ENCODE measurements at places on chromosomes 2 and 18.

GRCh38 chr2:171512014-171512413 lies 10.3 kb upstream of the CYBRD1 start:
- DNase-seq = no peak

- no peak for DNase-seq
Observed at GRCh38 chr2:211258646-211259335, 702.4 kb downstream of the CPS1 start.

DNA sequence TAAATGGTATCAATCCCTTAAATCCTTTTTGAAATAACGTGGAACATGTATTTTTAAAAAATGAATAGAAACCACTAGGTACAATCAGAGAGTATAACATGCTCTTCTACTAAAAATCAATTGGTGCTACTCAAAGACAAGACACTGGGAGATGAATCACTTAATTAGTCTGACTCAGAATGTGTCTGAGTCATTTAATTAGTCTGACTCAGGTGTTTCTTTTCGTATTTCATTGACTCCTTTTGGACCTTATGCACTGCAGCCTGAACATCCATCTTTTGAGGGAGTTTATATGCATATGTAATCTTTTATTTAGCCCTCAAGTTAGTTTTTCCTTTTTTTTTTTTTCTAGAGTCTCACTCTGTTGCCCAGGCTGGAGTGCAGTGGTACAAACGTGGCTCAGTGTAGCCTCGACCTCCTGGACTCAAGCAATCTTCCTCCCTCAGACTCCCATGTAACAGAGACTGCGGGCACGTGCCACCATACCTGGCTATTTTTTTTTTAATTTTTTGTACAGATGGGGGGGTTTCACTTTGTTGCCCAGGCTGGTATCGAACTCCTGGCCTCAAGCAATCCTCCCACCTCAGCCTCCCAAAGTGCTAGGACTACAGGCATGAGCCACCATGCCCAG lies 26.5 kb downstream of the PPP4R3B start:
- DNase-seq = no peak

- no peak for DNase-seq
Observed at GRCh38 chr2:239241431-239241960, 159.3 kb downstream of the HDAC4 start.

GRCh38 chr2:127810156-127810618 lies 784 bp downstream of the WDR33 start:
- DNase-seq = no peak

- DNase-seq = no peak
Observed at GRCh38 chr18:57210107-57210715, 63.3 kb downstream of the BOD1L2 start.

GRCh38 chr18:22977847-22978701 lies 44.9 kb downstream of the RBBP8 start:
- DNase-seq = no peak

- DNase-seq = no peak
Observed at GRCh38 chr2:119888680-119889079, 124.2 kb upstream of the EPB41L5 start.

DNA sequence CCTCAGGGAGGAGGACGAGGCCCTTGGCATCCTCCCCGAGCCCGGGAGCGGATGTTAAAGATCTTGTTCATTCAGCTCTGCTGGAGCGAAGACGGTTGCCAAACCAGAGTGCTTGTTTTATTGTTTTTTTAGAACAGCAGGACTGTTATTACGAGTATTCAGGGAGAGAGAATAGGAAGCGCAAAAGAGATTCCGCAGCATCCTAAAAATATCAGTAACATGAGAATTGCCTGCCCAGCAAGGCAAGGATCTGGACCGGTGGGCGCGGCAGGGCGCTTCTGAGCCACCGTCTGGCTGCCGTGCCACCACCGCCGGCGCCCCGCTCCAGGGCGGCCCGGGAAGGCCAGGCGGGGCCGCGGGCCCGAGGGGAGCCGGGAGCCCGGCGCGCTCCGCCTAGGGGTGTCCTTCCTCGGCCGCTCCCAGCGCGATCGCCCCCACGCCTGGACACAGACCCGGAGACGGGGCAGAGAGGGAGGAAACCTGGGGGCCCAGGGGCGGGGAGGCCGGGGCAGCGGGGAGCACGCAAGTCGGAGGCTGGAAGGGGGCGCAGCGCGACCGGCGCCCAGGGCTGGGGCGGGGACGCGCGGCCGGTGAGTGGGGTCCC lies 843 bp downstream of the CYS1 start:
- no peak for DNase-seq

DNA sequence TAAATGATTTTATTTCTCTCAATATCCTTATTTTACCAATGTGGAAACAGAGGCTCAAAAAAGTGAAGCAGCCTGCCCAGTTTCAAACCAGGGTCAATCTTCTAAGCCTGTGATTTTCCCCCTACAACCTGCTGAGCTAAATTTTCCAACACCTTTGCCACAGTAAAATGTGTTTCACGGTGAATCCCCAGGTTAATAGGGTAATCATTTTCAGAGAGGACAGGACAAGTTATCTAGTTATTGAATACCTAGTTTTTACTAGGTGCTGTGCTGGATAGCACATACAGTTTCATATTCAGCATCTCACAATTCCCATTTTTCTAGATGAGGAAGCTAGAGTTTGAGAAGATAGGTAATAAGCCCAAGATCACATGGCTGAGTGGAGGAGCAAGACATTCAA lies 236.6 kb downstream of the PTH2R start:
- no peak for DNase-seq

GRCh38 chr2:239756031-239756789 lies 268.9 kb downstream of the NDUFA10 start:
- DNase-seq = no peak

DNA sequence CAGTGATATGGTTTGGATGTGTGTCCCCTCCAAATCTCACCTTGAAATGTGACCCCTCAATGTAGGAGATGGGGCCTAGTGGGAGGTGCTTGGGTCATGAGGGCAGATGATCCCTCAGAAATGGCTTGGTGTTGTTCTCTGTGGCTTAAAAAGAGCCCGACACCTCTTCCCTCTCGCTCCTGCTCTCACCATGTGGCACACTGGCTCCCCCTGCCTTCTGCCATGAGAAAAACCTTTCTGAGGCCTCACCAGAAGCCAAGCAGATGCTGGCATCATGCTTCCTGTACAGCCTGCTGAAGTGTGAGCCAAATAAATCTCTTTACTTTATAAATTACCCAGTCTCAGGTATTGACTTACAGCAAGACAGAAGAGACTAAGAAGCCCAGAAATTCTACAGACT lies 357.1 kb downstream of the NRXN1 start:
- DNase-seq = no peak

- no peak for DNase-seq
Observed at GRCh38 chr18:21361307-21361880, 119.4 kb downstream of the GREB1L start.

DNA sequence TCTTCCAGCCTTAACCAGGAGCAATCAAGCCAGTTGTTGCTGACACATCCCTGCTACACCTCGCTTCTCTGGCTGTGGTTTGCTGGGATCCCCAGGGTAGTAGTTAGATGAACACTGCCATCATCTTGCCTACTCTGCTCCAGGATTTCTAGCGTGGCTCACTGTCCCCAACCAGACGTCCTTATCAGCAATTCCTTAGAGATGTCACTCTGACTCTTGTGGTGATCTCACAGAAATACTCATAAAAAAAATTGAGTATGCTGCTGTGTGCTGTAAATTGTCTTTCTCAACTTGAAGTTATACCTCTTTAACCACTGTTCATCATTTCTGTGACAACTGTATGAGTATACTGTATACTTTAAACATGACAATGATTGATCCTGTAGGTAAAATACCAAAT lies 63.2 kb downstream of the PLCL1 start:
- DNase-seq = no peak

GRCh38 chr18:21777814-21778213 lies 37.2 kb downstream of the MIB1 start:
- no peak for DNase-seq

DNA sequence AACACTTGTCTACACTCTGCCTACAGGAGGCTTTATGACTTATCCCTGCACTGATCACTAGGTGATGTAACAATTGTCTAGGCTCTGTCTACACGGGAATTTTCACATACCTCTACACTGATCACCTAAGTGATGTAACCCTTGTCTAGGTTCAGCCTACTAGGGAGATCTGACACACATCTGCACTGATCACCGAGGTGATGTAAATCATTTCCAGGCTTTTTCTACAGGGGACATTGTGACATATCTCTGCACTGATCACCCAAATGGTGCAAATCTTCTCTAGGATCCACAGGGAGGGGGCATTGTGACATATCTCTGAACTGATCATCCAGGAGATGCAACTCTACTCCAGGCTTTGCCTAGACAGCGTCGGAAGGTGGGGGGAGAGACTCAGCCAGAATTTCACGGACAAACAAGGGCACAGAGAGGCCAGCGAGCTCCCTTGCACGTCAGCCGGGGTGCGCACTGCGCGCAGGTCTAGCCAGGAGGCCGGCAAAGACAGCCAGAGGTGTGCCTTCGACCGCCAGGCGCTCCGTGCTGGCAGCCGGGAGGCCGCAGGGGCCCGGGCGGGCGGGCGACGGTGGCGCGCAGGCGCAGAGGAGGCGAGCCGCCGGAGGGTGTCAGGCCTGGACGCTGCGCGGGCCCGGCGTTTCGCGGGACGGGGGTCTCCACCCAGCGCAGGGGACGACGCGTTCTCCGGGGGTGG lies 46.9 kb upstream of the USP14 start:
- DNase-seq = no peak

GRCh38 chr2:165920748-165921147 lies 32.8 kb downstream of the TTC21B start:
- no peak for DNase-seq

DNA sequence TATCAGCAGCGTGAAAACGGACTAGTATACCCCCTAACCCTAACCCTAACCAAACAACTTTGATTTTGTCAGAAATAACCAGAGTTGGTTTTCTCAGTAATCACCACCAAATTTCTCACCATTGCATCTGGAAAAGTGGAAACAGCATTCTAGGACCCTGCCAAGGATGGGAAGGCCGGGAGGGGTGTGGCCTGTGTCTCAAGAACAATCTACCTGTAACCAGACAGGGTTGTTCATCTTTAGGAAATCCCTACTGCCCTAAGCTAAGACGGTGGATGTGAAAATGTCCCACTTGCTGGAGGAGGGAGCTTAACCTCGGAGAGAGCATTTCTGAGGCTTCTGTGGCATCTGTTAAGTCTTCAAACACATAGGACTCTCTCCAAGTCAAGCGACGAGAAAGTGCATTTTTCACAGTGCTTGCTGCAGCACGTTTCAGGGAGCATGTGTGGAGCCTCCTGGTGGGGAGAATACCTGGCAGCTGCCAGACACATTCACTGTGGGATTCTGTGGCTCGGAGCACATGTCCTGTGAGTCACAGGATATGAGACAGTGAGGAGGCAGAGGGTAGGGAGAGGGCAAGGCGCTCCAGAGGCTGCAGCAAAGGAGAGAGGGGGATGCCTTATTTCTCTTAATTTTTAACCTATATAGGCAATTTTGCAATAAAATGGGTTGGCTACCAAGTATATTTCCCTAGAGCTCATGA lies 207.5 kb downstream of the SPP2 start:
- no peak for DNase-seq

- no peak for DNase-seq
Observed at GRCh38 chr2:160984426-160985077, 175.7 kb upstream of the TANK start.

GRCh38 chr2:144948205-144948855 lies 428.4 kb upstream of the ZEB2 start:
- no peak for DNase-seq

GRCh38 chr2:173571021-173571821 lies 216.5 kb downstream of the CDCA7 start:
- no peak for DNase-seq

GRCh38 chr18:76492669-76493212 lies 2.3 kb downstream of the ZNF516 start:
- peak; percentile 20 for DNase-seq

DNA sequence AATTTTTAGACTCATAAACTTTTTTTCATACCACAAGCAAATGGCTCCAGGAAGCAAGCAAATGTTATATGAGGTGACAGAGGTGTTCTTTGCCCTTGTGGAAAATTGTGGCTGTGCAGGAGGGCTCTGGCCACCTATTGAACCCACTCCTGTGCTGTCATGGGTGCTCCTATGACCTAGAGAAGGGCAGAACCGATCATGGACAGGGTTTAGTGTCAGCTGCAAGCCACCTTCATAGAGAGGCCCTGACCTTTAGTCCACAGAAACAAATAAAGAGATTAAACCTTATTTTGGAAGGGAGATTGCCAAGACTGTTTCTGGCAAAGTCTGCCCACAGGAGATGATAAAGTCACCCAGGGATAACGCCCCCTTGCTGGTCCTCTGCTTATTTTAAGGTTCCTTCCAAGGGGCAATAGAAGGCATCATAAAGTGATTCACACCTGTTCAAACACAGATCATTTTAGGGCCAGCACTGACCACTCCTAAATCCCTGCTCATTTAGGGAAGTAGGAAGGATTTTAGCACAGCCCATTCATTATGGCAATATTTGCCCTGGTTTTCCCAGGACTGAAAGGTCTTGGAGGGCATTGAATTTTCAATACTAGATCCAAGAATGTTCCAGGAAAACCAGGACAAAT lies 26.1 kb upstream of the STAT4 start:
- DNase-seq = no peak

DNA sequence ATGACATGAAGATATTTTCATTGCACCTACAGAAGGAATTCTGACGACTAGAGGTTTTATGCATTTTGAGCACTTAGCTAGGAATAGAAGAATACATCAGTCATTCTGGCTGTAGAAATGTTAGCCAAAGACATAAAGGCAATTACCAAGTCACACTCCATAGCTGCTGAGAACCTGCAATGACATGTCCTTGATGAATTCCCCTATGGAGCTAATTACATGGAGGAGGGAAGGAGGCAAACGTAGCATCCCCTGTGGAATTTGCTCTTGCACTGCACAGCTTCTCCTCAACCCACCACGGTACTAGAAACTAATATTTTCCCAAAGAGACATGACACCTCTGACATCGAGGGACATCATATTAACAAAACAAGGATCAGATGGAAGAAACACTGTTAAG lies 174.0 kb upstream of the SESTD1 start:
- DNase-seq = no peak

- no peak for DNase-seq
Observed at GRCh38 chr2:98541489-98541888, 66.8 kb downstream of the COA5 start.

GRCh38 chr2:57890464-57890863 lies 156.1 kb upstream of the VRK2 start:
- no peak for DNase-seq

- DNase-seq = no peak
Observed at GRCh38 chr18:63199743-63200241, 119.8 kb downstream of the BCL2 start.

- DNase-seq = no peak
Observed at GRCh38 chr2:149040451-149040850, 2.0 kb downstream of the LYPD6B start.

GRCh38 chr2:61660511-61661388 lies 122.6 kb upstream of the XPO1 start:
- no peak for DNase-seq

DNA sequence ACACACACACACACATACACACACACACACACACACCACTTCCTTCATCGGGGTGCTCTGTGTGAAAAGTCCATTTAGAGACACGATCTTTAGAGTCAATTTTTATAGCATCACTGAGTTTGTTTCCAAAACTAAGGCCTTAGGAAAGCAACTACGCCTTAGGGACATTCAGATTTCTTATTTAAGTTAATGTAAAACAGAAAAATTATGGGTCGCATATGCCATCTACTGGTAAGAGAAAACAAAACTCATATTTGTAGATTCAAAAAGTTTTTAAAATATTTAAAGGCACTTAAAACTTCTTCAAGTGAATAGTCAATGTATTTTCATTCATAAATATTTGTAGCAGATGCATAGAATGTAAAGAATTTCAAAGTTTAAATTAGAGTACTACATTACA lies 166.2 kb downstream of the ATAD2B start:
- no peak for DNase-seq

- no peak for DNase-seq
Observed at GRCh38 chr2:69827796-69828540, 1.5 kb upstream of the GMCL1 start.
